CD4-positive, CD25-positive, alpha-beta regulatory T cell (primary cell): ENCODE measurements at places on chromosomes 5 and 9.

DNA sequence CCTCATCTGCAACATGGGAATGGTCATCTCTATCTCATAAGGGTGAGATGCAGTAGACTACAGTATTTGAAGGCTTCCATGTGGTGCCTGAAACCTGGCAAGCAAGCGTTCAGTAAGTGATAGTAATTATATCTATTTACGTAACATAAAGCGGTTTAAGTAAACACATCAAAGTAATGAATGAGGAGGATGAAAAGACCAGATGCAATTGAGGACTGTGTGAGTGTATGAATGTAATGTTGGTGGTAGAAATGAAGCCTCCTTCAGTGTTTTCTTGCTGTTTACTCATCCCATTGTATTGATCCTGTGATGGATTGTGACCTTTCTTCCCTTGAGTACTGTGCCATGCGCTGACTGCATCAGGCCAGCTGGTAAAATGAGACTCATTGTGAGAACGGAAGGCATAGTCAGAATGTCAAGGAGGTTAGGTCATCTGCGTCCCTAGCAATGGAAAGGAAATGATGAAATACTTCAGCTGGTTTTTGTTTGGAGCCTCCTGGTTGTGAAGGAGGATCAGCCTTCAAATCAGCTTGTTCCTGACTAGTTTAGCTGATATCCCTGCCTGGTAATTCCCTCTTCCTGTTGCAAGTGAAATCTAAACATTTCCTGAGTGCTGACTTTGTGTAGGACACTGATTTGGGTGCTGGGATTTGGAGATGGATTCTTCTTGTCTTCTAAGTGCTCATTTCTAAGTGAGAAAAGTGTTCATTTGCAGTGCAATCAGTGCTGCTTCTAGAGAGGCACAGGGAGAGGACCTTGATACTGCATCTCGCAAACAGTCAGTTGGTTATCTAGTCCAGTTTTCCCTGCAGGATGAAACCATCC is 35.6 kb downstream of the TNFSF8 start:
- DNase-seq: no peak

DNA sequence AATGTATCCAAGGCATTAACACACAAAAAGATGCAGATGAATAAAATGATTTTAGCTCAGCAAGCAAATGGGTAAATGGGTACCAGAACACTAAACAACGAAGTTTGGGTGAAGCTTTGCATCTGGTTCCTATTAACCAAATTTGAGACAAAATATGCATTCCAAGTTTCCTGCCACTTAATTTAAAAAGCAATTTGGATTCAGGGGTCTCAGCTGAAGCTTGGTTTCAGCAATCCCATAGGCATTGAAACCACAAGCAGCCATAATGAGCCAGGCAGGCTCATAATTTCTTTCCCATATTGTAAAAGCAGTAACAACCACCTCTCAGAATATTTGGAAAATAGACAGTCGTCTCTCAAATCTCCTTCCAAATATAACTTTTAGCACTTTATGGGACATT is 138.9 kb downstream of the NXNL2 start:
- no peak for DNase-seq

DNA sequence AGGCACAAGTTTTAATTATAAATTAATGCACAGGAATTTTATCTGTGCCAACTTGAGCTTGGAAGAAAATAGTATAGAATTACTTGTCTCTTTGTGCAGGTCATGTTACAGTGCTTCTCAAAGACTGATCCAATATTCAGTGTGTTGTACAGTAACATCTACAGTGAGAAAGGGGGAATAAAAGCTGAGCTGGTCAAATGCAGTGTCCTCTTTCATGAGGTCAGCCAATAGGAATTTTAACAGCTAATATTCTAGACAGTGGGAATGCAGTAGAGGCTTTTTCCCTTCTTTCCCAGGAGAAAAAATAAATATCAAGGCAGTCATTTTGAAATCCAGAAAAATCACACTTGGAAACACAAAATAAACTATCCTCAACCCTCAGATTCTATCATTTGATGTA is 95.7 kb upstream of the ITGA1 start:
- no peak for DNase-seq

- no peak for DNase-seq
Observed at GRCh38 chr5:153926201-153926600, 112.5 kb downstream of the FAM114A2 start.

- no peak for DNase-seq
Observed at GRCh38 chr5:79392776-79393175, 121.2 kb downstream of the HOMER1 start.
